ENCODE measurements at places on chromosomes 1 and 21. TPM values are rescaled to one million over a fixed set of nuclear protein-coding genes. Genes with fewer than 3 reads are reported as not detected.

GRCh38 chr1:147636314-147636713 is 34.0 kb downstream of the ACP6 start:
- ATAC-seq: no peak

- ATAC-seq: no peak
Observed at GRCh38 chr1:228861832-228862180, 126.5 kb downstream of the RHOU start.

DNA sequence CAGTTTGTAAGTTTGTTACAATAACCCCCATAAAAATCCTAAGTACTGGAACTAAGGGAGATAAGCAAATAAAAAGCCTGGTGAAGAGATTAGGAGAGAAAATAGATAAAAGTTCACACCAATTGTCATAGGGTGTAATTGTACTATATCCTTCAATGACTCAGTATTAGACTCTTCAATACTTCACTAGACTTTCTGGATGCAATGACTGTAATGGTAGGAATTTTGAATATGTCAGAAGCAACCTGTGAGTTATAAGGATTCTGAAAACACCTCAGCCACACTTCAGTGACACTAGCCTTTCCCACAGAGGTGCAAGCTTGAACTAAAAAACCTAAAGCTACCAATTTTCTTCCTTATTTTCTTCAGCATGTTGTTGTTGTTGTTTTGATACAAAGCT is 147.9 kb downstream of the PTGER3 start:
- no peak for ATAC-seq

- no peak for ATAC-seq
Observed at GRCh38 chr1:20660363-20660762, 806 bp downstream of the DDOST start.

- ATAC-seq: no peak
Observed at GRCh38 chr1:6149597-6149996, 30.5 kb downstream of the CHD5 start.

DNA sequence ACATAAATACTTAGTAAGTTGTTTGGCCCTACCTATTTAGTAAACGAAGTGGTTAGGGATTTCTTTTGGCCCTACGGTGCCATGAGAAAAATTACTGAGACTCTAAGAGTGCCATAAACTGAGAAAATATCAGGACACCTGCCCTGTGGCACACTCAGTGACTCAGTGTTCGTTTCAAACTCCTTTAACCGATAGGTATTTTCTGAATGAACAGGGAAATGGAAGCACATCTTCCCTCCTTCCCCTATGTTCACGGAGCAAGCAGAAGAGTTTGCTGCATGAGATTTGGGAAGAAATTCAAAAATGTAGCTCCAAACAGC is 134.2 kb downstream of the KAZN start:
- ATAC-seq: no peak

The VCAM1 gene
- 5.0 TPM for total RNA-seq

The TNFSF4 gene
- total RNA-seq: 24.0 TPM

The PEX14 gene
- 12.0 TPM for total RNA-seq

The CD160 gene
- total RNA-seq: 1.0 TPM

The LDLRAD1 gene
- total RNA-seq: not detected

The LIN28A gene
- not detected for total RNA-seq

The OR2G3 gene
- not detected for total RNA-seq

The PLA2G2A gene
- 16.5 TPM for total RNA-seq

The ZBTB37 gene
- total RNA-seq: 8.8 TPM

All from gastroesophageal sphincter (tissue), 4 donors.